ENCODE measurements at places on chromosomes 7 and 10.

GRCh38 chr10:69766161-69766910, 35.4 kb upstream of the COL13A1 start:
- peak; percentile 51 for DNase-seq

- DNase-seq = no peak
Measured at GRCh38 chr10:80700252-80700651, 162.6 kb downstream of the SH2D4B start.

DNA sequence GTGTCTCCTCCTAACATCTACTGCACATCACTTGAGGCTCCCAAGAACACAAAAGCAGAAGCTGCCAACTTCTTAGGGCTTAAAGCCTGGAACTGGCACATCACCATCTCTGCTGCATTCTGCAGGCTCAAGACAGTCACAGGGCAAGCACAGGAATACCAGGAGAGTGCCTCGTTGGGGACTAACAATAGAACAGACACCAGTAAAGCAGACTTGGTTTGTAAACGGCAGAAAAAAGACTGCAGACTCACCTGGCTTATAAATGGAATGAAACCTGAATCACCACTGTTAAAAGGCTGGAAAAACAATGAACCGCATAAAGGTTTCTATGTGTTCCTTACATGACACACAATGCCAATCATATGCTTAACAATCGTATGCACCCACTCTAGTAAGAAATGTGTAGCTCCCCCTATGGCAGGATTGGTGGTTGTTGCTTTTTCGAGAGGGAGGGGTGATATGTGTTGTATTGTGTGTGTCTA, 12.8 kb downstream of the RHEB start:
- DNase-seq = no peak

- no peak for DNase-seq
Measured at GRCh38 chr7:114588506-114588905, 173.9 kb downstream of the FOXP2 start.

- DNase-seq = no peak
Measured at GRCh38 chr10:60130130-60130579, 223.8 kb upstream of the CCDC6 start.

GRCh38 chr10:47449979-47450378, 33.9 kb downstream of the ANXA8 start:
- DNase-seq = no peak

DNA sequence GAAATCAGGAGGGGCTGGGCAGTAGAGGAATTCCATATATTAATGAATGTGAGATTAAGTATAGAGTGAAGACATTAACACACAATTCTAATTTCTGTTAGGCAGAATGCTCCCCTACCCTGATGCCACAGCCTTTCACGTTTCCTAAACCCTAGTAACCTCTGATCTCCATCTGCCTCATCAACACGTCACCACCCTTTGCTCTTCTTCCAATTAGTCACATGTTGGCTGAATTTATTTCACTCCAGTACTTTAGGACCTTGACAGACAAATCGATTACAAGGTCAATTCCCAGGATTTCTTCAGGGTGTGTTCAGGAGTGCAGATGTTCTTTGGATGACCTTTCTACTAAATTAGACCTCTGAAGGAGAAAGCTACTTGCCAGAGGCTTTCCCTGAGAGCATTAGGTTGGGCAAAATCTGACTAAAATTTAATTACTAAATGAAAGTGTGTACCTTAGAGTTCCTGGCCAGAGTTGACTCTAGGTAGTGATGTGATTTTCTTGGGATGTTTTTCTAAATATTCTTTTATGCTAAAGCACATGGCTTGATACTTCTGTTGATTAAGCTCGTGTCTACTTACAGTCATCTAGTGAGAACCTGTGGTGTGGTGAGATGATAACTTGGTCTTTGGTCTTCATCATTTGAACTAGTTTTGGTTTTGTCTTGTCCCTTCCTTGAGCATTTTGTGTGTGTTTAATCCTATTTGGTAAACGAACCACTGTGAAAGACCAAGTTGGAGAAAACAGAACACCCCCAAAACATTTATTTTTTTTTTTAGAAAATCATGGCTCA, 12.7 kb downstream of the AGR2 start:
- no peak for DNase-seq

DNA sequence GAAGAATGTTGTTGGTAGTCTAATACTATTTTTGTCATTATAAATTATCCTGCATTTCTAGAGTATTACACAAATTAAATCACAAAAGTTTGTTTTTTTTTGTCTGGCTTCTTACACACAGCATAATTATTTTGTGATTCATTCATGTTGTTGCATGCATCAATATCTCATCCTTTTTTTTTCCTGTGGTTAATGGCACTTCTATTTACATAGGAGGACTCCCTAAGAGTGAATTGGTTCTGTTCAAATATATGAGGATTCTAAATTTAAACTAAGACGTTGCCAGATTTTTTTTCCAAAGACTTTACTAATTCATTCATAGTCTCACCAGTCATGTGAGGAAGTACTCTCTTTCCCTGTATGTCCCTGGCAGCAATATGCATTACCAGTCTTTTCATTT, 303.3 kb downstream of the GPR37 start:
- DNase-seq = peak; percentile 77

- no peak for DNase-seq
Measured at GRCh38 chr7:158487631-158488151, 99.9 kb downstream of the PTPRN2 start.

- DNase-seq = peak; percentile 1
Measured at GRCh38 chr7:95056107-95056739, 148.8 kb downstream of the PPP1R9A start.

DNA sequence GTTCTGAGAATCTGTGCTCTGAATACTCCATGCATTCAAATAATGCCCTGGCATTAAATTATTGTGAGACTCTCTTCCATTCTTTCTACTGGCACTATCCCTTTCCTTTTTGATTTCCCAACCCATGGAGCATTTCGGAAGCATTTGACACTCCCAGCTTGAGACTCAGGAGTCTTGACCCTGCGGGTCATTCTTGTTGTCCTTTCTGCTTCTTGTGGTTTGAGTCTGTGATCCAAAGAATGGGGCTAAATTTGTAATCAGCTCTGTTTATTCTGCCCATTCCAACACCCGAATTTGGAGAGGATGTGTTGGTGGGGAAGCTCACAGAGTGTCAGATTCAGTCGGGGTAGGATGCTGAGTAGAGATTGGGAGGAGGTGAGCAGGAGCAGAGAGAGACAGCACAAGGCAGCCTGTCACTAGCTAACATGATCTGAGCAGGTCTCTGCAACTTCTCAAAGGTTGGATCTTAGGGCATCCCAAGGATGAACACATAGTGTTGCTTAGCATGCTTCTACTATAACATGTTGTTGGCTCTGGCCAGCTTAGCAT, 80.4 kb upstream of the BMPER start:
- no peak for DNase-seq

DNA sequence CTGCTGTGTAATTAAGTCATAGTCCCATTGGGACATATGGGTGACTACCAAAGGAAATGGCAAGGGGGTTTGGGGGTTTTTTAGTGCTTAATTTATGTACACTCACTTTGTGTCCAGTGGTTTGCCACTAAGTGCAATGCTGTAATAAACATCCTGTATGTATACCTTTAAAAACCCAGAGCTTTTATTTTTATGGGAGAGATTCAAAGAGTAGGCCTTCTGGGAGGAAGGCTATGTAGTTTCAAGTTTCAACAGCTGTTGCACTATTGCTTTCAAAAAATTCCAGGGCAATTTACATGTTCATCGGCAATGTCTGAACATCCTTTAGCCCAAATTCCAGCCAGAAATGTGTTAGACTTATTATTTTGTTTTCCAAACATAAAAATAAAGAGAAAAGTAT, 744.7 kb downstream of the XPNPEP1 start:
- DNase-seq = no peak

DNA sequence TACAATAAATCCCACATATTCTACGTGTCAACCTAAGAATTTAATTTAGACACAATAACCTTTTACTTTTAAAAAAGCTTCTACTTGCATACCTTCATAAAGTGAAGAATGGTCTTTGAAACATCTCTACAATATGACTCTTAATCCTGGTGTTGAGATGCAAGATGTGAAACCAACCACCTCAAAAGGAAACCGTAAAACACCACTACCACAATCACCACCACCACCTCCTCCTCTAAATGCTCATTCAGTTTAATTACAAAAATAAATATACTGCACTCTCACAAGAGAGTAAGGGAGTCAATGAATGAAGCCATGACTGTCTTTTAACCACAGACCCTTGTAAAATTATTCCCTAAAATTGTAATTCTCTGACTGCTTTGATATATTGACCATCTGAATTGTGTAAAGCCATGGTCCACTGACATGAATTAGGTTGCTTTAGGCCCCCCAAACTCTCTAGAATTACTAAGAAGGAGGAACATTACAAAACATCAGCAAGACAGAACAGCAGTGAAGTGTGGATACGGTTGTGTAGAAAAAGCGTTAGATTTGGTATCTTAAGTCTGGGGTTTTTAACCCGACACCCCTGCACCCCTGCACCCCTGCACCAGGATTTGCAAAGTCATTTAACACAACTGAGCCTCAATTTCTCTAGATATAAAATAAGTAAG, 171.4 kb downstream of the SFMBT2 start:
- no peak for DNase-seq

Data from fibroblast of skin of right biceps (primary cell).